ENCODE measurements at places on chromosomes 3 and 15.

DNA sequence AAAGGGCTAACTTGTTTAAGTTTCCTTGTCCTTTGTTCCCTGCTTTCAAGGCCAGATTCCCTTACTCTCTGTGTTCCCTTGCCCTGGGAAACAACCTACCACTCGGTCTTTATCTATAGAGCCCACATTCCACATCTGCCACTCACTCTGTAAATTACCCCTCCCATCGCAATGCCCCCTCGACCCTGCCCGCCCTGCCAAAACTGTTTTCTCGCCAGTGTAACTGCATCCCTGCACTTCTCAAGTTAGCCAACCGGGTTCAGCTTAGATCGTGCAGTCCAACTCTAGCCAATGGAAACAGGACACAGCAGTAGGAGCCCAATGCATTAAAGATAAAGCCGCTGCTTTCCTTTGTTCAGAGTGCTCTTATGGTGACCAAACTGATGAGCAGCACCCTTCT, 263.6 kb downstream of the TBL1XR1 start:
- no peak for DNase-seq

GRCh38 chr3:17052363-17052762, 167.6 kb downstream of the PLCL2 start:
- no peak for DNase-seq

- no peak for DNase-seq
Measured at GRCh38 chr3:48648188-48648850, 13.1 kb upstream of the SLC26A6 start.

- no peak for DNase-seq
Measured at GRCh38 chr3:45608885-45609284, 14.3 kb downstream of the LIMD1 start.

DNA sequence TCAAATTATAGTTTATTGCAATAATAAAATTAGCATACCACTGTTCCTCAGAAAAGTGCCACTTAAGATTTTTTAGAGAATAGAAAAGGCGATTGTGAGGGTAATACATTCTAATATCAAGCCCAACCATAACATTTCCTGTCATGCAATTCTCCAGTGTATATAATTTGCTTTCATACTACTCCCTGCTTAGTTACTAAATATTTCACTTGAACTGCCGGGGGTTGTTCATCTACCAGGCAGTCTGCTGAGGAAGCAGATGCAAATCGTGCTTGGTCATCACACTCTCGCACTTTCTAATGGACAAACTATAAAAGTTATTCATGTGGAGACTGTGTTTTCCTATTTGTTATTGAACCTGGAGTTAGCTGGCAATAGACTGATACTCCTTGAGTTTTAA, 645.6 kb upstream of the CBLB start:
- DNase-seq = no peak

GRCh38 chr3:108877901-108878300, 55.3 kb downstream of the TRAT1 start:
- no peak for DNase-seq

DNA sequence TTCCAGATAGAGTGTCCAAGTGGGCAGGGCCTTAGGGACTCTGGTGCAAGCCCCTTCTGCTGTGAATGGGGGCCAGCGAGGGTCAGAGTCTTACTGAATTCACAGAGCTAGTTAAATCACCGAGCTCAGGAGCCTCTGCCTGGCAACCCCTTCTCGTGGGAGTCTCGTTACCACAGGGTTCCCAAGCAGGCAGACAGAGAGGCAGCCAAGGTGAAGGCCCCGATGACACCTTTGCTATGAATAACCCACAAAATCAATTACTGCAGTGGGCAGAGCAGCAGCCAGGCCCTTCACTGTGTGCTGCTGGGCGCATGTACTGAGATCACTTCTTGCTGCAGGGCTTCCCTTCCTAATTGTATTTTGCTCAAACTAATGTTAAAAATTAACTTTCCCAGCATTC, 56.9 kb downstream of the SPSB4 start:
- no peak for DNase-seq

GRCh38 chr3:135041601-135042000, 246.5 kb downstream of the EPHB1 start:
- DNase-seq = no peak

- no peak for DNase-seq
Measured at GRCh38 chr15:40918799-40919392, 10.2 kb upstream of the DLL4 start.

DNA sequence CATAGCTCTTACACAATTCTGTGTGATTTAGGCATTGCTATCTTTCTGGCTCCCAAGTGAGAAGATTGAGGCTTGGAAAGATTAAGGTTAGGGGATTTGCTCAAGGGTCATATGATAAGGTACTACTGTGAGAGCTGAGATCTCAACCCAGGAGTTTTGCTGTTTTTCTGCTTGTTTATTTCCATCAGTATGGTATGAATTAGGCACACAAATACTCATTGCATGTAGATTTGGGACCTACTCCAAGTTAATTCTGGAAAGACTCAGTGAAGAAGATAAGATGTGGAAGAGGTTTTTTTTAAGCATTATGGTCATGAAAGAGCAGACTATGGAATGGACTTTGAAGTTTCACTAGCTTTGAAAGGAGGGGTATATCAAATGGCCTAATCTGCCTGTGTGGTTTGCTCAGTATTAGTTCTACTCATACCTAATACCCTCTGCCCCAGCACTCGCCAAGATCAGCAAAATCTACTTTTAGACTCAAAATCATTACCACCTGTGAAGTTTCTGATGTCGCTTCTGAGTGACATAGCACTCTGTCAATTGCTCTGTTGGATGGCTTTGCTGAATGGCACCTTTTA, 12.5 kb downstream of the MBNL1 start:
- no peak for DNase-seq

DNA sequence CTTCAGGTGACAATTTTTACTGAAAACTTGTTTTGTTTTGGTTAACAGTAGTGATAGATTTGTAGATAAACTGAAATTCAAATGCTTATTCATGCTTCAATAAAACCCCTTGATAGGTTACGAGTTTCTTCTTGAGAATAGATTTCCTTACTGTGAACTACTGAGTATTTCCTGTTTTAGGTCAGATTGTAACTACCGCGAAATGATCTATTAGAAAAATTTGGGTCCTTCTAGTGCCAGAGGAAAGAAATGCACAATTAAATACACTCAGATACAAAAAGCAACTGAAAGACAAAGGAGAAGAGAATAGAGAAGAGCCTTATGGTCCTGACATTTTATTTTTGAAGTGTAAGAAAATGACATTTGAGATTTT, 251.7 kb upstream of the TBL1XR1 start:
- no peak for DNase-seq

GRCh38 chr3:23221136-23221535, 18.0 kb downstream of the UBE2E2 start:
- DNase-seq = no peak

- no peak for DNase-seq
Measured at GRCh38 chr3:15367059-15367458, 34.7 kb upstream of the SH3BP5 start.

DNA sequence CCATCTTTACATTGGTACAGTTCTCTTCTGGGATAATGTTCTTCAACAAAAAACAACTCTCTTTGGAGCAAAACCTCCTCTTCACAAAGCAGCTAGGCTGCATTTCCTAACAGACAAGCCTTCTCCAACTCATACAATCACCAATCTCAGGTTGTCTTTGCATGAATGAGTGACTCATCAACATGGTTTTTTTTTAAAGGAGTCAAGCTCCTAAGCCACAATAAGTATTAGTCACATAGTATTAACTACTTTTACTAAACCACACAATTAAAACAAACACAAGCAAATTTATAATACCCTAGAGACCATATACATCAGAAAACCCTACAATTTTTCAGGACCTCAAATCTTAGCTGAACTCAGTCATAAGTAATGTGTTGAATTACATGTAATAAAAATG, 137.4 kb downstream of the TBC1D5 start:
- DNase-seq = no peak

GRCh38 chr3:59426821-59427565, 377.2 kb upstream of the CFAP20DC start:
- no peak for DNase-seq

- DNase-seq = no peak
Measured at GRCh38 chr15:38283010-38283409, 30.4 kb downstream of the SPRED1 start.

- DNase-seq = no peak
Measured at GRCh38 chr15:66803749-66804148, 101.7 kb downstream of the SMAD6 start.

DNA sequence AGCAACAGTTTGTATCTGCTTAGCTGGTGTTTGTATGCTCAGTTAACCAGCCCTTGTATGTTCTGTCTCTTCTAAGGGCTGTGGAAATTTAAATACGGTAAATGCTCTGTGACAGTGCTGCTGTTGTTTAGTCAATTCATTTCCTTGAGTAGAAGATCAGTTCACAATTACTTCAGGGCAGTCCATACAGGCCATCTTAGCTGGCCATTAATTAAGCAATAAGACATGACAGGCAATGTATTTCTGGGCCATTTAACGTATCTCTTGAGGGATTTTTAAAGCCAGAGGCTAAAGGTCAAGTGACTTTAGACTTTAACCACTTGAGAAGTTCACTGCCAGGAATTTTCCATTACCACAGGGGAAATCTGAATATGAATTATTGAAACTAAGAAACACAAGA, 351.8 kb downstream of the ZIC1 start:
- DNase-seq = no peak

DNA sequence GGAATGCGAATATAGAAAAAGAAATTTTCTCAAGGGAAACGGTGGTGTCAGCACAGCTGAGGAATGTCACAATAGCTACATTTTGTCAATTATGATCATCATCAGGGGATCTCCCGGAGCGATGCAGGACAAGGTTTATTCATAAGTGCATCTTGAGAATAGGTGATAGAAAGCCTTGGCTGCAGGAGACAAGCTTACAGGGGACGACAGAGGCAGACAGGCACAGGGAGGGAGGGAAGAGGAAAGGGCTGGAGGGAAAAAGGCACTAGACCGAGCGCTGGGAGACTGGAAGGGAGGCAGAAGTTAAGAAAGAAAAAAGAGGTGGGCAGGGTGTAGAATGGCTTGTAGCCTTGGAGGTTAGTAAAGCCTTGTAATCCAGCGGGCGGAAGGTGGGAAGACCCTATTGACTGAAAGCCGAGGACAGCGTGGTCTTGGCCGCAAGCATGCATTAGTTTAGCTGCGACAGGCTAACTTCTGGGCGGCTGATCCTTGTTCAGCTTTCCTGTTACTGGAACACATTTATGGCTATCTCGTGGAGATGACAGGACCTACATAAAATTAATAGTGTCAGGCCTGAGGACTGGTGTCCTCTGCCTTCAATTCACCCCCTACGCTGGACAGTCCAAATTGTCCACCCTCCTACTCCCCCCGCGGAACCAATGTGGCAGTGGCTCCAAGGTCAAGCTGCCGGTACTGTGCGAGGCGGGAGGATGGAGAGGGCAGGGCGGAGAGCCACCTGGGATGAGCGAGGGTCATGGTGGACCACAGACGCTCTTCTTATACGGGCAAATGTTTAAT, 1.4 kb upstream of the NECTIN3 start:
- DNase-seq = peak; percentile 15

DNA sequence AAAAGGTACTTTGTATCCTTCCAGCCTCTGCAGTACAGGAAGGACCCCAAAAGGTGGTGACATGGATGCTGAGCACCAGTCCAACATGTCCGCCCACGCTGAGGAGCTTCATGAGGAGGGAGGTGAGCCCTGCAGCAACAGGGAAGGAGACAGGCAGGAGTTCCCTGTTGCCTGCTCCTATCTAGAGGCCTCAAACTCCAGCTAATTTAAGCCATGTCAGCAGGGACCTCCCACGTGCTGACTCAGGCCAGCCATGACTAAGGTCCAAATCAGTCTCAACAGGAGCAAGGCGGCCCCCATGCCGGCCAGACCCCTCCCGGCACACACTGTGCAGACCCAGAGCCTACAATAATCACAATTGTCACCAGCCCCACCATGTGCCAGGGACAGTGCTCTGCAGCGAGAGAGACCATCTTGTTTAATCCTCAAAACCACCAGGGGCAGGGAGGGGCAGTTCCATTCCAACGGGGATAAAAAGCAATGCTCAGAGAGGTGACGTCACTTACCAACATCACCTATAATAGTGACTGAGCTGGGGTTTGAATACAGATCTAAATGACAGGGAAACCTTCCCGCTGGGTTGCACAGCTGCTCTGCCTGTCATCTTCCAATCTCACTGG, 54.5 kb upstream of the GATA2 start:
- no peak for DNase-seq

DNA sequence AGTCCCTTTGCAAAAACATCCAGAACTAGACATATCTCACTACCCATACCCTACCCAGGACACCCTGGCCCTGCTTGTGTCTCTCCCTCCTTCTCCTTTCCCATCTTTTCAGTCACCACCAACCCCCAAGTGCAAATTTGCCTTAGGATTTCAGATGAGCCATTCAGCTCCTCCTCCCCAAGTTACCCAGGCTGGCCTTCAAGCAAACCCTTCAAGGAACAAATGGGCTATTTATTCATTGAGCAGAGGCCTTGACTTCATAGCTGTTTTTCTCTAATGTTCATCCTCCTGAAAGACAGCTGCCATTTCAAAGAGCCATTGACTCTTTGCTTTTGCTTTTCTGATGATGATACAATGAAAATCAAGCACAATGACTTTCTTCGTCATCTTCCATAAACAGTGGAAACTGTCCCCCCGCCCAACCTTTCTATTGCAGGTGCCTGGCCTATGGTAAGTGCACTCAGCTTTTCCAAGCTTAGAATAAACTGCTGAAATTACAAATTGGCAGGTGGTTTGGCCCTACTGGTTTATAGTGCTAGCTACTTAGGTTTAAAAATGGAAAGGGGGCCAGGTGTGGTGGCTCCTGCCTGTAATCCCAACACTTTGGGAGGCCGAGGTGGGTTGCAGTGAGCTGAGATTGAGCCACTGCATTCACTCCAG, 26.1 kb upstream of the KLHL6 start:
- no peak for DNase-seq

- no peak for DNase-seq
Measured at GRCh38 chr3:113428581-113428980, 12.7 kb downstream of the CFAP44 start.

DNA sequence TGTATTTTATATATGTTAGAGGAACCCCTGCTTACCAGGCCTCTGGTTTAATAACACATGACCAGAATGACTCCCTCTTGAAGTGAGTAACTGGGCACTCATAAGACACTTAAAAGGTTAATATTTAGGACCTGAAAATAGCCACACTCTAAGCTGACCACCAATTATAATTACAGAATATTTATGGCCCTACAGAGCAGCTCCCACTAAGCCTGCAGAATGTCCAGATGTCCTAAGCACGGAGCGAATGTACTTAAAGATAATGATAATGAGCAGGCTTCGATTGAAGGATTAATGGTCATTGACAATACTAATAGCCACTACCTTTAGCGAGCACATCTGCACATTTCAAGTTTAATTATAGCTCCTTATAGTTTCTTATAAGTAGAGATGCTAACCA, 22.8 kb upstream of the KCTD6 start:
- DNase-seq = no peak
